Stimulated activated CD8-positive, alpha-beta memory T cell treated with anti-CD3 and anti-CD28 coated beads, Interleukin-4, amount 100 ng/mL, for 4 hours (primary cell): ENCODE measurements at places on chromosomes 13 and 19.

- no peak for DNase-seq
These were observed 1173.3 kb downstream of the PCDH17 start for GRCh38 chr13:58804832-58805231.

DNA sequence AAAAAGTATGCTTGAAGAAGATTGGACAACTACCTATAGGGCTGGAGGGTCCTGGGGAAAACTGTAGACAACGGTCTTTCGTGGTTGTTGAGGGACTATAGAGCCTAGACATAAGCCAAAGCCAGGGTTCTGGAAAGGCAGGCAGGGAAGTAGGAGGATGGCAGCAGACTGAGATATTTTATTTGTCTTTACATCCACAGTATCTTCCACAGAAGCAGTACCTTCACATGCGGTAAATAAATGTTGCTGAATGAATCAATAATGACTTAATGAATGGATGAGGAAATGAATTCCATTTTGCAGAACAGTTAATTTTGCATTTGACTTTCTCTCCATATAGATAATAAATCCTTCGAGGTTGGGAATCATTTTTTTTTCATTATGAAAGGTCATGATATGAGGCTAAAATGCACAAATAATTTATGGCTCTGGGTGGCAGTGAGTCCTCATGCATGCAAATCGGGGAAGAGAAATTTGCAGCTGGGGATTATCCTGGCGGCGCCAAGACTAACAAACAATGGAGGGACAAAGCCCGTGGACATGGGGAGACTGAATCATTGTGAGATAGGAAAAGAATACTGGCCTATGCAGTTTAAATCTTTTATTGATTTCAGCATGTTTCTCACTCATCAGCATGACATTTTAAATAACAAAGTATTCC is 102.0 kb downstream of the ERCC5 start:
- no peak for DNase-seq

DNA sequence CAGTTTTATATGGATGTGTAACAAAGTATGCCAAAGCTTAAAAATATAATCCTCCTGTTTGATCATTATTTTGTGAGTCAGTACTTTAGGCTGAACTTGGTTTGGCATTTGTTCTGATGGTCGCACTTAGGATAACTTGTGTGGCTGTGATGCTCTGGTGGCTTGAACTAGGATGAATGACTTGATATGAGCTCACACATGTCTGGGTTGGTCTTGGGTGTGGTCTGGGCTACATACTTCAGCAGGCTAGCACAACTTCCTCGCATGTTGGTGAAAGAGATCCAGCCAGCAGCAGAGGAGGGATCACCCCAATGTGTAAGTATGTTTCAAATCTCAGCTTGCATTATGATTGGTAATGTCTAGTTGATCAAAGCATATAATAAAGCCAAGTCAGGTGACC is 969.1 kb upstream of the PCDH9 start:
- DNase-seq = no peak

DNA sequence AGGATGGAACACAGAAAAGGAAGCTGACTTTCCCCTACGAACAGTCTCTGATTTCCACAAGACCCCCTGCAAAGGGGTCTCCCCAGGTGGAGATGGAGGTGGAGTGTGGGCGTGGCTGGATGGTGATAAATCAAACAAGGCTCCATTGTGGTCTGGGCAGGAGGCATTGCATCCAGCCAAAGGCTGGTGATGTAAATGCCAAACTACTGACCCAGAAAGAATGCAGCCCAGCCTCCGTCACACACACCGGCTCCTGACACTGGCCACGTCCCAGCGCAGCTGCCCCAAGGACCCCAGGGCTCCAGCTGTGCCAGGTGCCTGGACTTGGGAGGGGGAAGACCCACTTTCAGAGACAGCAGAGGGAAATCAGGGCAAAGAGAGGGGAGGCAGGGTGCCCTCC is 6.3 kb downstream of the SLC7A1 start:
- DNase-seq = no peak

DNA sequence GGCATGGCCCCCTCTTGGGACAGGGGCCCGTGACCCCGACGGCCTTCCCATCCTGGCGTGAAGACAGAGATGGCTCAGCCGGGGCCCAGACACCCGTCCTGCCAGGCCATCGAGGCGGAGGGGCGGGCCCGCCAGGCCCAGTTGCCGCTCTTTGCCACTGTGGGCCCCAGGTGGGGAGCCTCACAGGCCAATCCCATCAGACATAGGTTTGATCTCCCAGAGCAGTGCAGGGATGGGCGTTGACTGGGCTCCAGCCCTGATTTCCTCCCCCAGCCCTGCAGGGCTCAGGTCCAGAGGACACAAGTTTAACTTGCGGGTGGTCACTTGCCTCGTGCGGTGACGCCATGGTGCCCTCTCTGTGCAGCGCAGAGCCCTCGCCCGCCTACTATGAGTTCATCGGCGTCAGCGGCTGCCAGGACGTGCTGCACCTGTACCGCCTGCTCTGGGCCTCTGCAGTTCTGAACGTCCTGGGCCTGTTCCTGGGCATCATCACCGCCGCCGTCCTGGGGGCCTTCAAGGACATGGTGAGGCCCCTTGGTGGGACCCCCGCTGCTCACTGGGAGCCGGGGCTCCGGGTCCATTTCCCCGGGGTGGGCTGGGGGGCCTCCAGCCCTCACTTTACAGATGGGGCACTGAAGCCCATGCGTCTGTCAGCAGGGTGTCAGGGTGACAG is 42.4 kb downstream of the TMEM255B start:
- no peak for DNase-seq

DNA sequence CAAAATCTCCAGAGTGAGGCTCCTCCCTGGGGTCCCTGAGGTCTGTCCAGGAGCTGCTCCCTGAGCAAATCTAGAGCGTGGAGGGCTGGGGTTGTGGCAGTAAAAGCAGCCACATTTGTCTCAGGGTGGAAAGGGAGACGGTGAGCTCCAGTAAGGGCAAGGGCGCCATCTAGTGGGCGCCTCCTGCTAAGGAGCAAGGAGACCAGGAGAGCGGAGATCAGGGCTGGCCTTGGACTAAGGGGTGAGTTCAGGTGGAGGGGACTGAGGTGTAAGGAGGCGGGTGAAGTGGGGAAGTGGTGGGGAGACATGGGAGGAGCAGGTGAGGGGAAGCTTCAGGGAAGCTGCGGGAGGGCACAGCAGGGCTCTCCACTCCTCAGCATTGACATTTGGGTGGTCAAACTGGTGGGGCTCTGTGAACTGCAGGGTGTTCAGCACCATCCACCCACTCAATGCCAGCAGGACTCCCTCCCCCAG is 5.3 kb upstream of the CEACAM21 start:
- peak; percentile 67 for DNase-seq

GRCh38 chr19:32767951-32768679 is 48.5 kb downstream of the TDRD12 start:
- DNase-seq = no peak

GRCh38 chr19:3826163-3826562 is 40.0 kb upstream of the MATK start:
- no peak for DNase-seq

DNA sequence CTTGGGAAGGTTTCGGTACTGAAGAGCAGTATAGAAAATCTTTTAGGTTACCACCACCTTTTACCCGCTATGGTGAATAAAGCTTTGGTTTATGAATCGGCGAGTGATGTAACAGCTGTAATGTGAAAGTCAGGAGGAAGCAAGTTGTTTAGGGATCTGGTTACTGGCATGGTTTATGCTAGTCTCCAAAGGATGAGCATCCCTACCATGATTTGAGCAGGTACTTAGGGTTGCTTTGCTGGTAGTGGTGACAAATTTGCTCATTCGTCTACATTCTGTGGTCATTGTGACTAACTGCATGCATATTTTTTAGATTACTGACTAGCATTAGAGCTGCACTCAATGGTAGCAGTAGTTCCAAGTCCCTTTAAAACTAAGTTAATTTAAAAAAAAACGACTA is 104.1 kb downstream of the FRY start:
- DNase-seq = no peak

DNA sequence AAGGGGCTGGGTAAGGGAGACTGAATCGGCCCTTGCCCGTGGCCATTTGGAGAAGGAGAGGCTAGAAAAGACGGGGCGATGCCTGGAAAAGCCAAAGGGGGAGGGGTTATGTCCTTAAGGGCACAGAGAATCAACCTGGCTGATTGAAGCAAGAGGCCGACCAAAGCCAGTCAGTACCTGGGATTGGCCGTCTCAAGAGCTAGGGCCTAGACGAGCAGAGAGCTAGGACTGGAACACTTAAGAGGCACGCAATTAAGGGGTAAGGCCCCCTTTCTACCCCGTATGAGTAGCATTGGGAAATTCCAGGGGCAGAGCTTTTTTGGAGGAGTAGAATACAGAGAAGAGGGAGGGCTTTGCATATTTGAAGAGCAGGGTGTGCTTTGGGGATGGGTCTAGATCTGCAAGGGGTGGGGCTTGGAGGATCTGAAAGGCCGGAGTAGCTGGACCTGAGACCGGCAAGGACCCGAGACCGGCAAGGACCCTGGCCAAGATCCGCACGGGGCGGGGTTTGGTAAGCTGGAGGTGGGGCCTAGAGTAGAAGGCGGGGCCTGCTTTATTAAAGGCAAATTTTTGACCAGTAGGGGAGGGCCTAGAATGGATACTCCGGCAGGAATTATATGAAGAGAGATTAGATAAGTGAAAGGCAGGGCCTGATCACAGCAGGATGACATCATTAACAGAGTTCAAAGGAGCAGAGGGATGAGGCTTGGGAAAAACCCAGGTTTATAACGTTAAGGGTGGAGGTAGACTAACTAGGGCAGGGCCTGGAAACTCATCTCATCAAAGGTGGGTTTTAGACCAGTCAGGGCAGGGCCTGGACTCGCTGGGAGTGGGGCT is 10.7 kb upstream of the CACNG6 start:
- no peak for DNase-seq

GRCh38 chr13:48429886-48430285 is 17.0 kb upstream of the LPAR6 start:
- DNase-seq = no peak

GRCh38 chr19:45501730-45502014 is 3.4 kb downstream of the PPM1N start:
- DNase-seq = no peak

DNA sequence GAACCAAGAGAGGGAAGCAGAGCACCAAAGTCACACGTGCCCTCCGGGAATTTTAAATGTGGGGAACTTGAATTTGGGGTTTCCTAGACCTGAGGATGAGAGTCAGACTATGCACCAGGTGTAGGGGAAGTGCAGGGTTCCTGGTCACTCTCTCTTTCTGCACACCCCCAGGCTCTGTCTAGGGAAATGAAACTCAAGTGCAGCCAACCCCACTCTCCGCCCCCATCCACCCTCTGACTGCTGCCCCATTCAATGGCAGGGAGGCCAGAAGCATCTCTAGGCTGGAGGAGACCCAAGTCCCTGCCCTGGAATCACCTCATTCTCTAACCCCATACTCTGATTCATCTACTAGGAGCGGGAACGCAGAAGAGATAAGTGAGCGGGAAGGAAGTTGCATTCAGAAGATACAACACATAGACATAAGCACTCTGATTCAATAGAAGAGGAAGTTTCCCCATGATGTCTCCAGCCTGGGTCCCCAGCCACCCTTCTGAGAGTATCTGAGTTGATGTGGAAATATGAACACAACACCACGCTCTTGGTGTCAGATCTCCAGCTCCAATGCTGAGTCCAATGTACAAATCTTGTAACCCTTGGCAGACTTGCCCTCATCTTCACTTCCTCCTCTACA is 4.7 kb upstream of the SIGLEC14 start:
- DNase-seq = no peak

- DNase-seq = no peak
These were observed 8.7 kb upstream of the EMC10 start for GRCh38 chr19:50467566-50467965.

- no peak for DNase-seq
These were observed 29.8 kb upstream of the IL17D start for GRCh38 chr13:20673715-20674114.

DNA sequence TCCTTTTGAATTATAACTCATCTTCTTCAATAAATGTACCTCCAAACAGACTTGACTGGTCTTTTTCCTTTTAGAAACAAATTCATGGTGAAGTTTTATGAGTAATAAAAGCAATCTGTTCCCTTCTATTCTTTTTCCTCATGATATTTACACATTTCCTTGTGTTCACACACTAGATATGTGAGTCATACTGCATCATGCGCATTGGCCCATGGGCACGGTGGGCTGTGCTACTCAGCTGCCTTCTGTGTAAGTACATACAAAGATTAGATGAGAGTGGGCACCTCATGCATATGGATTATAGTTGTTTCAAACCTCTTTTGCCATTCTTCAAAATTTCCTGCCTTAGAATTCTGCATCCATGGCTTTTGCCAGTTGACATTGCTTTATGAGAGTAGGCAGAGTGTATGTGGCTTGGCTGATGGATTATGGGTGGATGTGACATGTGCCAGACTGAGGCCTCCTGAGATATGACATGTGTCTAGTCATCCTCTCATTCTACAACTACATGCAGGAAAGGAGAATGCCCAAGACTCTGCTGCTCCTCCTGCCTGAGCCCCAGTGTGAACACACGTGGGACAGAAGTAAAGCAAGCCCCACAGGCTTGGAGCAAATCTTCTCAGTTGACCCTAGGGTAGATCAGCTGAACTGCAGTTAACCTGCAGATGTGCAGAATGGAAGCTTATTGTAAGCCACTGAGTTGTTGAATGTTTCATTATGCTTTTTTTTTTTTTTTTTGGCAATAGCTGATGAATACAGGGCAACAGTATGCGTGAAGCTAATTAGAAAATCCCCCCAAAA is 109.9 kb downstream of the RBM26 start:
- no peak for DNase-seq

DNA sequence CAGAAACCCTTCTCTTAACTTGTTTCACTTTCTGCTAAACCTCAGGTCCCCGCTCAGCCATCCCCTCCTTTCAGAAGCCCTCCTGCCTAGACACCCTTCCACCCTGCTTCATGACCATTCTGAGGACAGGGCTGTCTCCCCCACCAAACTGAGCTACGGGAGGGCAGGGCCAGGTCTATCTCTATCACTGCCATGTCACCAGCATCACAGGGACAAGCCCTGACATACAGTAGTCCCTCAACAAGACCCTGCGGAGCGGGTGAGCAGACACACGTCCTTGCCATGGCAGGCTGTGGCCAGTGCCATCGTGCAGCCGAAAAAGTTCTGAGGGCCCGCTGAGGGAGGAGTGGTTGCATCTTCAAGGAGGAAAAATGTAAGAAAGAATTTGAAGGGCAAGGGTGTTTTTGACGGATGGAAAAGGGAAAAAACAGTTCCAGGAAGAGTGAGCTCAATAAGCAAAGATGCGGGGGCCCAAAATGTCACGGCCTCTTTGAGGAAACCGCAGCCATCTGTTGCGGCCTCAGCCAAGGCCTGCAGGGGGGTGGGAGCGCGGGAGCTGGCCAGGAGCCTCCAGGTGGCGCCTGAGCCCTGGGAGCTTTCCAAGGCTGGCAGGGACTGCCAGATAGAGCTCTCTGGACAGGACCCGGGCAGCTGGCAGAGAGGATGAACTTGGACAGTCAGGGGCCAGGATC is 8.1 kb downstream of the PTGIR start:
- no peak for DNase-seq

GRCh38 chr13:73138638-73139491 is 80.1 kb downstream of the KLF5 start:
- no peak for DNase-seq

- no peak for DNase-seq
These were observed 6.3 kb downstream of the SMIM24 start for GRCh38 chr19:3474010-3474409.
